ENCODE measurements at places on chromosomes 12 and 14. TPM values are rescaled to one million over a fixed set of nuclear protein-coding genes. Genes with fewer than 3 reads are reported as not detected.

Gene MIP
- polyA plus RNA-seq = not detected

Gene PTHLH
- 5.6 TPM for polyA plus RNA-seq

Gene PYM1
- polyA plus RNA-seq = not detected

Gene CCT2
- 202 TPM for polyA plus RNA-seq

Gene CINP
- 33.0 TPM for polyA plus RNA-seq

All from muscle of arm (tissue), 14 donors.